GM10248 (cell line): ENCODE measurements at places on chromosomes 7 and 10.
A peak's percentile ranks its signal among the peaks of the same experiment; 100 is the strongest.

DNA sequence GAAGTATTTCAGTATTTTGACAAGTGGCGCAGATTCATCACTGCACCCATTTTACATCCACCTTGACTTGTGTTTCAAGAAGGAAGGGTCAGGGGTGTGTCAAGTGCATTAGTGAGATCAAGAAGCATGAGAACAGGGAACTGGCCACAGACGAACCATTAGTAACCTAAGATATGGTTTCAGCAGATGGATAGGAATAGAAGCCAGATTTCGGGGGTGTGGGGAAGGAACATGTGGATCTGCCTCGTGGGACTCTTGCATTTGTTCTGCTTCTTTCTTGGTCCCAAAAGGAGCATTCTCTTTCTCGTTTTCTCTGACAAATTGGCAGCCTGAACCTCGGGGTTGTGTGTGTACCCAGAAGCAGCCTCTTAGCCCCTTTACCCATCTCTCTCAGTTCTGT lies 9.6 kb downstream of the DENND2A start:
- DNase-seq: no peak

- no peak for DNase-seq
These were observed 263.7 kb downstream of the ZMYND11 start for GRCh38 chr10:398954-399353.

- DNase-seq: no peak
These were observed 500.5 kb upstream of the LRRN3 start for GRCh38 chr7:110590415-110590814.

DNA sequence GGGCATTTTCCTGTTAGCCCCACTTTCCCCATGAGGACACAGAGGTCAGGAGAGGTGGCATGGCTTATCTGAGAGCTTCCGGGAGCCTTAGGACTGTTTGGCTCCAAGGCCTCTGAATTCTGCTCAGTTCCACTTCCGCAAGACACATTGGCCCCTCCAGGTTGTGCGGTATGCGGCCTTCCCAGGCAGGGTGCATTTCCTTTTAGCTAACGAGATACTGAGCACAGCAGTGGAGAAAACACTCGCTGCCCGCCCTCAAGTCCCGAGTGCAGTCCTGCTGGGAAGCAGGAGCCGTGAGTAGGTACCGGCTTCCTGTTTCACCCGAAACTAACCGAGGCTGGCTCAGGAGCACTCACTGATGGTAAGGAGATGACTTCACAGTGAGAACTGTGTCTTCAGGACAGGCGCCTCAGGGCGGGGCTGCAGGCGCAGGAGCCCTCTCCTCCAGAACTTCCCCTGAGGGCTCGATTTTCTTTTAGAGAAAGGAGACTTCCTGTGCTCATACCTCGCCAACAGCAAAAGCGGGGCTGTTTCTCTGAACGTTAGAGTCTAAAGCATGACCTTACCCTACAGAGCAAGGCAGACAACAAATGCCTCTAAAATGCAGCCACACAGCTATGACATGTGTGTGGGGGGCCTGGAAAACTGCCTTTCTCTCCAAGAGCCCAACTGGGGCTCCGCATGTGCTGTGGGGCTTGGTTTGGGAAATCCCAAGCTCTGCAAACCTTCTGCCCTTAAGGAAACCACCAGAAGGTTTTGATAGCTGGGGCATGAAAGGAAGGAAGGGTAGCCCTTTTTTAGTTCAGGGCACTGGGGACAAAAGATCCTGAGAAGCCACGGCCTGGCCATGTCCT lies 25.9 kb downstream of the RGS10 start:
- peak; percentile 79 for DNase-seq

GRCh38 chr7:81267508-81267907 lies 348.7 kb upstream of the SEMA3C start:
- no peak for DNase-seq

DNA sequence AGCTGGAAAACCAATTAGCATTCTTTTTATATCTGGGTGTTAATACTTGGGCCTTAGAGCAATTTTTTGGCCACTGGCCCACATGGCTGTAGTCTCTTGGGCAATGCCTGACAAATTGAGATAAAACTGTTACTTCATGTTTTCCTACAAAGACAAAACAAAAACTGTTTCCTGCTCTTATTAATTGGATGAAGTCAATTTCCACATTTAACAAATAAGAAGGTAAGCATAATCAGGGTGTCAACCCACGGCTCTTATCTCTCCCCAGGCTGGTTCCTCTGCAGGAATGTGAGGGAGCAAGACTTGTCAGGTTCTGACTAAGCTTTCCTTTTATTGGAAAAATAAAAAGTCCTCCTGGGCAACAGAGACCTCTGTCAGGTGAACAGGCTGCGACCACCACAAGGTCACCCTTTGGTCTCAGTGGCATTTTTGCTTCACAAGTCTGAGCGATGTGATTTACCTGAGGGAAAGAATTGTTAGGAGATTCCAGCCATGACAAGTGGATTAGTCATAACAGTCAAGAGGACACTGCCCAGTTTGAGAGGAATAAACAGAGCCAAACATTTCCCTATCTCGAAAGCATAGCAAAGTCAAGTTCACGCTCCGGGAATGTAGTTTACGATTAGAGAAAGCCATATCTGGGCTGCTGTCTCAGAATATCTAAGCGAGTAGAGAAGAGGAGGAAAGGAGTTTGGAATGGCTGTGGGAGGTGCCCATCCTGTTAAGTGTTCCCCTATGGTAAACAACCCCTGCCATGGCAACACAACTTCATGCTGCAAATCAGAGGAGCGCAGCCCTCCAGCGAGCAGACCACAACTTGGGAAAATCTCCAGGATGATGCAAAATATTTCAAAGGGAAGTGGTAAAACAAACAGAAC lies 144.4 kb downstream of the TES start:
- no peak for DNase-seq

DNA sequence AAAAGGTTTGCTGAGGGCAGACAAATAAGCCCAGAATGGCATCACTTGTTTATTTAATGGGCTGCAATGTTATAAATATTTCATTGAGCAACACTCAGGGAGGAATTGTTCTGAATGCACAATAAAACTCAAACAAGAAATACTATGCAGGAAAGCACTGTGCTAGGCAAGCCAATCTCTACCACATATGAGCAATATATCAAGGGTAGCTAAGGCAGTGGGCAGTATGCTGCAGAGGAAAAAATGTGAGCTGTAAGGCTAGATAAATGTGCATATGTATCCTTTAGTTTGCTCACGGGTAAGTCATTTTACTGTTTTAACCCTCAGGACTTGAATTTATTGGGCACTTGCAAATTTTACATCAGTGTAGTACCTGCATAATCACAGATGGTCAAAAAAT lies 349.6 kb downstream of the CDC14C start:
- DNase-seq: no peak

- no peak for DNase-seq
These were observed 105.0 kb downstream of the VIPR2 start for GRCh38 chr7:159039716-159040115.

DNA sequence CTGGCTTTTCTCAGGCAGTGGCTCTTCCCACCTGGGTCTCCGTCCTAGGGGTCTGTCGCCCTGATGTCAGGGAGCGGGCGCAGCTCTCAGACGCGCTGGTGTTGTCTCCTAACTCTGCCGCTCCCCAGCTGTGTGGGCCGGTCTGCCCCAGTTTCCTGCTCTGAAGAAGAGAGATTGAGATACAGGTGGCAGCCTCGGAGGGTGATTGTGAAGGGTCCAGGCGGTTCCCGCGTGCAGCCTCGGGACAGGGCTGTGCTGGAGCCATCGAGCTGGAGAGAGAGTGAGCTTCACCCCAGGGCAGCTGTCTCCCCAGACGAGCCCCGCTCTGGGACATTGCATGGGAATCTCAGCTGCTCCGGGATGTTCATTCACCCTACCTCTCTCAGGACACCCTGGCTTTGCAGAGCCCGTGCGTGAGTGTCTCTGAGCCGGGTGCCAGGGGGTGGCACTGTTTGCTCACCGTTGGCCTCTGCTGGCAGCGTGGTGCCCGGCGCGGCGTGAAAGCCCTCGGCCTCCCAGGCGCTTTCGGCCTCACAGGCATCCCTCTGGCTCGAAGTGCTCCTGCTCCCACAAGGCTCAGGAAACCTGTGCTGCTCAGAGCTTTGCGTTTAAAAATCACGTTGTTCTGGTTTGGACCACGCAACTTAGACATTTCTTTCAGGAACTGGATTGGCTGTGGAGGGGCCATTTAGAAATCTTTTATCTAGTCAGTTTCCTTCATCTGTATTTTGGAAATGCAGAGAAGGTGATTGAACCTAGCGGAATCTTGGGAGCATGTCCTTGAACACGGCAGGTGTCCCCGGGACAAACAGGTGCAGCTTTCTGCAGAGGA lies 33.8 kb upstream of the ZFAND2A start:
- DNase-seq: no peak

DNA sequence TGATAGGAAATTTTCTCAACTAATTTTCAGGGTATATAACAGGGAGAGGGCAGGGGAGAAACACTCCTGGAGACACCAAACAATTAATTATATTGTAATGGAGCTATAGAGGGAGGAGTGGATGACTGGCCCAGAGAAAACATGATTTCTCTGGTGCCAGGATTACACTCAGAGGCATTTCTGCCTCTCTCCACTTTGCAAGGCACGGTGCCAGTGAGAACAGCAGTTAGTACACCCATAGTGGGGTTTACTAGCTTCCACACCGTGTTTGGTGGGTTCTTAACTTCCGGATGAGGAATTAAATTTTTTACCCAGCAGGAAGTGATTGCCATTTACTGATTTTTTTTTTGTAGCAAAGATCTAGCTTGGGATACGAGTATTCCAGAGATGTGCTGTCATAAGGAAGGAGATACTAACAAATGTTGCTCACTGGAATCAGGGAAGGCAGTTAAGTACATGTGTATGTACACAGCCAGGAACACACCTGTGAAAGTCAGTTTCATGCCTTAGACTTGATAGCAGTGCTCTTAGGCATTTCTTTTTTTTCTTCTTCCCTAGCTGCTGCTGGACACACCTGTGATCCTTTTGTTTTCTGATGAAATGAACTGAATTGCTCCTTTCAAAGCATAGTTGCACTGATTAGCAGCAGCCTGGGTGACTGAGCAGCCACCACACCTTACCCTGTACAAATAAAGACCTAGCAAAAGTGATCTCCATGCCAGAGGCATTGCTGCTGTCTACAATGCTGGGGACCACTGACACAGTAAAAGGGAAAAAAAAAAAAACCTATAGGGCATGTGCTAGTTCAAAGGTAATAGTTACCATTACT lies 58.1 kb downstream of the POLL start:
- no peak for DNase-seq

DNA sequence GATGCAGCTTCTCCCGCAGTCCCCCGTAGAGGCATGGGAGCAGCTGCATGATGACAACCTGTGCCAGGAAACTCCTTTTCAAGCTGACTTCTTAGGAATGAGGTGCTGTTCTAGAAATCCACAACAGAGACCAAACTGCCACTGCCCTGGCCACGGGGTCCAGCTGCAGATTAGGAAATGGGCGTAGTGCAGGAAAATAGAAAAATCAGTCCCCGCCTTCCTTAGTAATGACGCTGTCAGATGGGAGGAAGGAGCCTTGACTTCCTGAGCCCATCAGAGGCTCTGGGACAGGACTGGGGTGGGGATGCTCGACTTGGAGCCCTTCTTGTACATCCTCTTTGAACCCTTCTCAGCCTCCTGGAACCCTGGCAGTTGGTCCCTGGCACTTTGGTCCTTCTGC lies 227.8 kb upstream of the GRB10 start:
- no peak for DNase-seq

DNA sequence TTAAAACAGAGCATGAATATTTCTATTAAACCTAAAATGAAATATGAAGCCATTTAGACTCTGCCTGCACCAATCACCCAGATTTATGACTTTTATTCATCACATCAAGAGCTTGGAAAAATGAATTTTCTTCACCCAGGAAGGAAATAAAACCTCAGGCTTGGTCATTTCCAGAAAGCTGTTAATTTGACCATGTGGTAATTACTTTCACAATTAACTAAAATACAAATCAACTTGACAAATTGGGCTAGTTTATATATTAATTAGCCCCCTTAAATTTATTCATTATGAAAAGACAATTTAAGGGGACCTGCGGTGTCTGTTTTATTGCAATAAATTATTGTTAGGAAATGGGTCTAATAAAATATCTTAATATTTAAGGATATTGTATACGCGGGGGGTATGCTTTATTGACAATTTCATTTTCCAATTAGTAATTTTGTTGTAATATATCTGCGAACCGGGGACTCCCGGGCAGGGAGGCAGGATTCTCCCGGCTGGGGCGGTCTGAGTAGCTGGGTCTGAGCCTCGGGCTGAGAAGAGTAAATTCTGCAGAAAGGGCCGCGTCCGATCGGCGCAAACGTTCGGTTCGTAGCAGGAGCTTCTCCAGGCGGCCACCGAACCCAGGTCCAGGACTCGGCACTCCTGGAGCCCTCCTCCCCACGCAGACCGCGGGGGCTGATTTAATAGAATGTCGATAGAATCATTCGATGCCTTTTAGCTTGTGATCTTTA lies 9.4 kb upstream of the MNX1 start:
- no peak for DNase-seq

- no peak for DNase-seq
These were observed 72.6 kb downstream of the AP3M1 start for GRCh38 chr10:74078037-74078436.

DNA sequence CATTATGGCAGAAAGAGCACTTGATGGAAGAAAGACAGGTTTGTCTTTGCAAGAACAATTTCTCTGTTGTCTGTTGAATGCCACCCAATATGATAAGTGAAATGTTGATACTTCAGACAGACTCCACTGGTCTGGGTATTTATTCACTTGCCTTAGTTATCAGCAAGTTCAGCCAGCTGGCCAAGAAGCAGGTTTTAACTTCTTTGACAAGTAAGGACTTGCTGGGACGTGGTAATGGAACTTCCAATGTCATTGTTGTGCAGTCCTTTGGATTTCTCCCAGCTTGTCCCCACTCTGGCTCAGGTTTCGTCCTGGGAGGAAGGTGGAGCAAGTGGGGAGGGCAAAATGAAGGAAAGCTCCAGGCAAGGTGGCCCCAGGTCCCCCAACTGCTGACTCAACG lies 497.4 kb downstream of the RPS24 start:
- DNase-seq: no peak

GRCh38 chr7:2962865-2963264 lies 80.8 kb downstream of the CARD11 start:
- no peak for DNase-seq

- DNase-seq: no peak
These were observed 154.6 kb upstream of the GDF10 start for GRCh38 chr10:47145290-47145934.

GRCh38 chr7:30155481-30155880 lies 20.7 kb downstream of the MTURN start:
- DNase-seq: no peak

DNA sequence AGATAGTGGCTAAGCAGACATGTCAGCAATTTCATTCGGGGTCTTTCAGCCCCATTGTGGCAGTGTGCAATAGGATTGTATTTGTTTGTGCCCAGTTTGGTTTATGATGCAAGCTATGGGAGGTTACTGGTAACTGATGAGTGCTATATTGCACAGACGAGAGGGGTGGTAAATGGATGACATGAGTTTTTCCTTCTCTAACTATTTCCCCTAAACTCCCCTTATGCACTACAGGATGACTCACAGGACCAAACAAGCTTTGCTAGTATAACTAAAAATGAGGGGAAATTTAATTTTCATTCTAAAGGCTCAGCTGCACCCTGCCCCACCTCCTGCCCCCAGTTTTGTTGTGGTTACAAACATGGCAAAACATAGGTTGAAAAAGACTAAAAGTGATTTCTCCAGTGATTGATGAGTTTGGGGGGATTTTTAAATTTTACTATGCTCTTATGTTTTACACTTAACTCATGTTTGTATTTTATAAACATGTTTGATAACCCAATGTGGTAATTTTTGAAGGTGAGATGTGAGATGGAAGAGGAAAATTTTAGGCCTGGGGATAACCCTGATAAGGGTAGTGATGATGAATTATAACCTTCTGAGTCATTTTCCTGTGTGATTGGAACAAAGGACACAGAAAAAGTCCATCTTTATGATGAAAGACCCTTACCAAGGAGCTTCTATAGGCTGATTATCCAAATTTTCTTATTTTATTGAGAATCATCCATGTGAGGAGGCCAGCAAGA lies 60.8 kb upstream of the NAMPT start:
- DNase-seq: no peak
